ENCODE measurements at places on chromosomes 4 and X.

- no peak for DNase-seq
Observed at GRCh38 chrX:17878028-17878670, 17.1 kb upstream of the RAI2 start.

GRCh38 chr4:127936974-127937373 is 28.0 kb downstream of the MFSD8 start:
- no peak for DNase-seq

- no peak for DNase-seq
Observed at GRCh38 chr4:53189011-53189410, 176.8 kb downstream of the SCFD2 start.

DNA sequence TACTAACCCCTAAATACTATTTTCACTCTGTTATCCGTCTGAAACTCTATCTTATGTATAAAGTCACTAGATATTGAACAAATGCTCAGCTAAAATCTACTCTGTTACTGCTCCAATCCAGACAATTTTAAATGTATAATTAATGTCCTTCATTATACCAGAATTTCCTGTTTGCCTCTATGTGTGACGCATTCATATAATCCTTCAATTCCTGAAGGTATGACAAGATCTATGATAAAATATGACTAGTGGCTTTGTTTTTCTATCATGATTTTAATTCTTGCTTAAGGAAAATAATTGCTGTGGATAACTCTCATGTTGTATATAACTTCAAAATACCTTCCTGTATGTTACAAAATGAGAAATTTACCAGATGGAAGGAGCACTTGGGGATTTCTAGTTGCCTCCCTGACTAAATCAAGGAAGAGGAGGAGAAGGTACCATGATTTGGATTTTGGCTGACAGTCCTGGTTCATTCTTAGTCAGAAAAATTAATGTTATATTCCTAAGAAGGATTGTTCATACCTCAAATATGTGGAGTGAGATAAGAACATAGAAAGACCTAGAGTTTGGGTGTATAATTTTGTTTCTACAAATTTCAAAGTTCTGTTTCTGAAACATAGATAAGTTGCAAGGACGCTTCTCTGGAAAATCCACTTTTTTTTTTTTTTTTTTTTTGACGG is 4.9 kb downstream of the CXCL6 start:
- DNase-seq, result no peak

- DNase-seq, result no peak
Observed at GRCh38 chr4:7510538-7510937, 75.8 kb upstream of the PSAPL1 start.

DNA sequence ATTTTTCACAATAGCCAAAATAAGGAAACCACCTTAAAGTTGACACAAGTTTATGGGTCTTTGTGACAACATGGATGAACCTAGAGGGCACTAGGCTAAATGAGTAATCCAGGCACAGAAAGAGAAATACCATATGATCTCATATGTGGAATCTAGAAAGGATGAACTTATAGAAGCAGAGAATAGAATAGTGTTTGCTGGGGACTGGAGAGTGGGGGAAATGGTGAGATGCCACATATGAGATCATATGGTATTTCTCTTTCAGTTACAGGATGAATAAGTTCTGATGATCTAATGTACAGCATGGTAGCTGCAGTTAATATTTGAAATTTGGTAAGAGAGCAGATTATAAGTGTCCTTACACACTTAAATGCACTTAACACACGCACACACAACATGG is 35.9 kb downstream of the F8A2 start:
- no peak for DNase-seq
